ENCODE measurements at places on chromosomes 3 and 15.

- no peak for DNase-seq
Measured at GRCh38 chr15:28994142-28994830, 108.5 kb downstream of the APBA2 start.

DNA sequence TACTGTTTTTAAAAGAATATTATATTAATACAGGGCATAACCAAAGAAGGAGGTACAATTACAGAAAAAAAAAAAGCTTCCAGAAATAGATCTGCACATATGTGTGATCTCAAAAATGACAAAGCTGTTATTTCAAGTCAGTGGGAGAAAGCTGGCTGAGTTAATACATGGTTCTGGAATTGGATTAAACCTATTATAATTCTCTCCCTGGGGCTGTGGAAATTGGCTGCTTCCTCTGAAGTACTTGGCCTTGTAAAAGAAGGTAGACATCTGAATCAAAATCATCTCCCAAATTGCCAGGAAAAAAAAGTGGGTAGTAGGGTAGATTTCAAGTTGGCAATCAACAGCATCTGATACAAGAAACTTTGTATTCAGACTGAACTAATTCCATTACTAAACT lies 723.9 kb upstream of the ALCAM start:
- DNase-seq = no peak

- DNase-seq = no peak
Measured at GRCh38 chr3:169627073-169627472, 36.4 kb downstream of the MECOM start.

GRCh38 chr3:68467465-68467864 lies 464.9 kb downstream of the TAFA4 start:
- no peak for DNase-seq

DNA sequence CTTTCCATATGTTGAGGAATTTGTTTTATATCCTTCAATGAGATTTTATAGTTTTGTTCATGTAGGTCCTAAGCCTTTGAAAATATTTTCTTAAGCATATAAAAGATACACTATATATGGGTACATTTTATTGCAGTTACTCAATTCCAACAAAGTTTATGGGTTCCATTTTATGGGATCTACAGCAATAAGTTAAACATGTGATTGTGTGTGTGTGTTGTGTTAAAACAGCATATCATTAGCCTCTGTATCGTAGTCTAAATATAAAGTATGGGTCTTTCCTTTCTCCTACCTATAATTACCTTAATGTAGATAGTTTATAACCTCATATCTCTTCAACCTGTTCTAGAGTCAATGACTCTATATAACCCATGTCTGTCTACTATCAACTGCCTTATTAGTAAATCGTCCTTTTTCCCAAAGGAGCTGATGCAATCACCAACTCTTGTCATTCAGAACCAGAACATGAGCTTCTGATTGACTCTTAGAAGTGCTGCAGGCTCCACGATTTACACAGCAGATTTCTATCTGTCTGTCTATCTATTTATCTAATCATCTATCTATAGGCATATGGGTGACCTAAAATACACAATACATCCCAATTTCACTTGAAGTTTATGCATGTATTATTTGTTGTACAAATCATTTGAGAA lies 512.6 kb upstream of the CBLB start:
- DNase-seq = no peak

- no peak for DNase-seq
Measured at GRCh38 chr15:62799037-62799436, 243.5 kb upstream of the TPM1 start.

DNA sequence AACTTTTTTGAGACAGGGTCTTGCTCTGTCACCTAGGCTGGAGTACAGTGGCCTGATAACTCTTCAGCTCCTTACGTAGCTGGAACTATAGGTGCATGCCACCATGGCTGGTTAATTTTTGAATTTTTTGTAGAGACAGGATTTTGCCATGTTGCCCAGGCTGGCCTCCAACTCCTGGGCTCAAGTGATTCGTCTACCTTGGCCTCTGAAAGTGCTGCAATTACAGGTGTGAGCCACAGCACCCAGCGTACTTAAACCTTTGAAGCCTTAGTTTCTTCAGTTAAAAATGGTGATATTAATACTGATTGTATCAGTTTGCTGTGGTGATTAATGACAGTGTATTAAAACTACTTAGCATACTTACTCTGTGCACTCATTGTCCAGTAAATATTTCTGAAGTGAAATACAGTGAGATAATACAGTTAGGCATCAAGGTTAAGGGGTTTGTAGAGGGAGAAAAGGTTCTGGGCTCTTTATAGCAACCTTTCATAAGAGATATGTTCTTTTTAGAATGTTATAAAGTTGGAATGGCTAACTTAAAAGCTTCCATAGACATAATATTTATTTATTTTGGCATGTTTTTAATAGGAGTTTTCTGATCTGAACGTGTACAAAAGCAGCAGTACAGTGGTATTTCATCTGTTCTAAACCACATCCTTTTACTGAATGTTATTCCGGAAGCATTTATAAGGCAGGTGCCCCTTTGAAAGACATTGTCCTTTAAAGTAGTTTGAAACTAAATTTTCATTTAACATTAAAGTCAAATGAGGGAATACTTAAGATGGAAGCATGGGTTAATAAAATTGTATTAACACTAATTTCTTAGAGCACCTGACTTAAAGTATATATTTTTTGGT lies 23.6 kb downstream of the NCK1 start:
- no peak for DNase-seq

DNA sequence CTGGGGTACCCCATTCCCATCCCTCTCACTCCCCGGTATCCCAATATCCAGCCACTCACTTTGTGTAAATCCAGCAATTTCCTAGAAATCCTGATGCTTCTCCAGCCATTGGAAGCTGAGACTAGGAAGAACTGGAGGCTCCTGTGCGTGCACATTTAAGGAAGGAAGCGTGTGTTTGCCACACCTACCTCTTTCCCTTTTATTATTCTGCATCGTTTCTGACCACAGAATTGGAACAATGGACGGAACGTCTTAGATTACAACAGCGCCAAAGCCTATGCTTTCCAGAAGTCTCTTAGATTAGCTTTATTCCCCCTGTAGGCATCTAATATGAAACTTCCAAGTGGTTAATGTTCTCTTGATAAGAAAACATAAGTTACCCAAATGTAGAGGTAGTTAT lies 234.8 kb upstream of the TRIM42 start:
- DNase-seq = no peak

DNA sequence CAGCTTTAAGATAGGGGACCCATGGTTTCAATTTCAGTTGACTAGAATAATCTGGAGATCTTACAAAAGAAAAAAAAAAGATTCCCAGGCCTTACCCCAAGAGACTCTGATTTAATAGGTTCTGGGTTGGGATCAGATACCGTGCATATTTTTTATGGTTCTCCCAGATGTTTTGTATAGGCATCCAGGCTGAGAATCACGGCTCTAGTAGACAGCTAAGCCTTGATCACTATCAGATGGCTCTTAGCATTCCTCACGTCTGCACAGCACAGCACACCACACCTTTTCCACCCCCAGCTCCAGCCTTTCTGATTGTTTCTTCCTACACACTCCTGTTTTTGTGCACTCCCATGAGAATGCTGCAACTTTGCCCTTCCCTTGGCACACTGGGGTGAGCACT lies 40.8 kb downstream of the TMEM45A start:
- no peak for DNase-seq

DNA sequence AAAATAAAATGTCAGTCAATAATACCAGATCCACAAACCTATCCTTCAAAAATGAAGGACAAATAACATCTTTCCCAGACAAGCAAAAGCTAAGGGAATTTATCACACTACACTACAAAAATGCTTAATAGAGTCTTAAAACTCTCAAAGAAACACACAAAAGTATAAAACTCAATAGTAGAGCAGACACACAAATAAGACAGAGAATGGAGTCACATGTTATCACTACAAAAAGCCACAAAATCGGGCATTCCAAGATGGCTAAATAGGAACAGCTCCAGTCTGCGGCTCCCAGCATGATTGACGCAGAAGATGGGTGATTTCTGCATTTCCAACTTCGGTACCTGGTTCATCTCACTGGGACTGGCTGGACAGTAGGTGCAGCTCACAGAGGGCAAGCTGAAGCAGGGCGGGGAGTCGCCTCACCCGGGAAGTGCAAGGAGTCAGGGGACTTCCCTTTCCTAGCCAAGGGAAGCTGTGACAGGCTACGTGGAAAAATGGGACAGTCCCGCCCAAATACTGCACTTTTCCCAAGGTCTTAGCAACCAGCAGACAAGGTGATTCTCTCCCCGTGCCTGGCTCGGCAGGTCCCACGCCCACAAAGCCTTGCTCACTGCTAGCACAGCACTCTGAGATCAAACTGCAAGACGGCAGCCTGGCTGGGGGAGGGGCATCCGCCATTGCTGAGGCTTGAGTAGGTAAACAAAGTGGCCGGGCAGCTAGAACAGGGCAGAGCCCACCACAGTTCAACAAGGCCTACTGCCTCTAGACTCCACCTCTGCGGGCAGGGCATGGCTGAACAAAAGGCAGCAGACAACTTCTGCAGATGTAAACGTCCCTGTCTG lies 46.3 kb downstream of the SENP7 start:
- DNase-seq = no peak

GRCh38 chr15:28904003-28904402 lies 18.2 kb downstream of the APBA2 start:
- DNase-seq = no peak

- DNase-seq = peak; percentile 8
Measured at GRCh38 chr3:192122832-192123594, 604.3 kb downstream of the FGF12 start.

GRCh38 chr3:141012571-141012970 lies 38.6 kb upstream of the SPSB4 start:
- DNase-seq = no peak

- DNase-seq = peak; percentile 5
Measured at GRCh38 chr3:22734207-22734606, 468.9 kb upstream of the UBE2E2 start.

DNA sequence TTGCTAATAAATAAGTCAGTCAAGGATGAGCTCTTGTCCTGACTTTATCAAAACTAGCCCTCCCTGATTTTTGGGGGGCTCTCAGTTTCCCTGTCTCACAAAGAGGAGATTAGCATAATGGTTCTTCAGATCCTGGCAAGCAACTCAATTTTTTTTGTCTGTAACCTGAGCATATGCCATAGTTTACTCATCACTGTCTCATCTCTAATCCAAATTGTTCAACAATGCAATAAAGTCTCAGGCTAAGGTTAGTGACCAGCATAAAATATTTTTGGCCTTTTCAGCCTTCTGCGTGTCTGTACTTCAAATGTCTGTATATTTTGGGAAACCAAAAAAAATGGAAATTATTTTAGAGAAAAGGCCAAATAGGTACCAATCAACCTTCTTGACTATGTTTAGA lies 465.6 kb upstream of the TPRG1 start:
- no peak for DNase-seq

GRCh38 chr15:80480909-80481308 lies 76.7 kb downstream of the ARNT2 start:
- no peak for DNase-seq

DNA sequence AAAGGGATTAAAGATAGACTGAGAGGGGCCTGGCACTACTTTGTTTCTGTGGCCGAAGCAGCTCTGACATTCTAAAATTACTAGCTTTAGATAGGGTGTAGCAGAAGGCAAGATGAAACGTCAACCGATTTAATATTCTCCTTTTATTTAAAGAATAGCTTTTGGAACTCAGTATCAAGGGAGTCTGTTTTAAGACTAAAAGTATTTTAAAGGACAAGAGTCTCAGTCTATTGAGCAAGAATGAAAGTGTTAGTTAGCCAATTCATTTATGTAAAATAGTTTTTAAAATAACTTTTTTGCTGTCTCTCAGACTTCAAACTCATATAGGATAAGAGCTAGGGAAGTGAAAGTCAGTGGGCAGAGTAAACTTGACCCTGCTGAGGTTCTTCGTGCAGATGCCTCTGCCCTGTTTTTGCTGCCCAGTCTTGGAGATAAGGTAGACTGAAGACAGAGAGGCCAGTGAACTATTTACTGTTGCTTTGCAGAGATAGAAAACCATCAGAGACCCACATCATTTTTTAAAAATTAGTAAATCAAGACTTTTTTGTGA lies 1090.9 kb downstream of the ROBO2 start:
- DNase-seq = no peak

GRCh38 chr15:33089878-33090757 lies 104.4 kb downstream of the FMN1 start:
- DNase-seq = no peak

- DNase-seq = no peak
Measured at GRCh38 chr15:31326875-31327668, 437 bp downstream of the KLF13 start.

DNA sequence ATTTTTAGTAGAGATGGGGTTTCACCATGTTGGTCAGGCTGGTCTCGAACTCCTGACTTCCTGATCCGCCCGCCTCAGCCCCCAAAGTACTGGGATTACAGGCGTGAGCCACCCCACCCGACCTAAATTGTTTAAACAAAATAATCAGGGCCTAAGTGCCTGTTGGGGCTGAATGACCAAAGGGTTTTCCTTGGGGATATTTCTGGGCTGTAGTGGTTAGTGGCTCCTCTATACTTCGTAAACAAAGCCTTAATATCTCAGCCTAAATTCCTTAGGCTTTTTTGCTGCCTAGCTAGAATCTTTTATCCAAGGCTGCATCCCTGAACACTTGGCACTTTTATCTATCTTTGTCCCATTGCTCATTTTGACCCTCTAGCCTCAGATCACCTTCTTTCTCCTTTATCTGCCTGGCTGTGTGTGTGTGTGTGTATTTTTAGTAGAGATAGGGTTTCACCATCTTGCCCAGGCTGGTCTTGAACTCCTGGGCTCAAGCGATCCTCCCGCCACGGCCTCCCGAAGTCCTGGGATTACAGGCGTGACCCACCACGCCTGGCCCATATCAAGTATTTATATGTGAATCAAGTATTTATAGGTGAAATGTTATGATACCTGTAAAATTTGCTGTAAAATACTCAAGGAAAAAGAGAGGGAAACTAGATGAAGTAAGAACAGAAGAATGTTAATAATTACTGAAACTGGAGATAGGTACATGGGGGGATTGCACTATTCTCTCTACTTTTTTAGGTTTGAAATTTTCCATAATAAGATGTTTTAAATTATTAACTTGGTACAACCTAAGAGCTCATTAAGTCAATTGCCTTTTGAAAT lies 1.8 kb downstream of the NUSAP1 start:
- no peak for DNase-seq

- no peak for DNase-seq
Measured at GRCh38 chr3:127534564-127534963, 56.0 kb downstream of the TPRA1 start.

- no peak for DNase-seq
Measured at GRCh38 chr3:119025171-119025795, 9.4 kb downstream of the IGSF11 start.

GRCh38 chr3:32498252-32498651 lies 4.4 kb downstream of the CMTM6 start:
- no peak for DNase-seq

GRCh38 chr3:152724270-152724669 lies 110.7 kb upstream of the P2RY1 start:
- DNase-seq = no peak

DNA sequence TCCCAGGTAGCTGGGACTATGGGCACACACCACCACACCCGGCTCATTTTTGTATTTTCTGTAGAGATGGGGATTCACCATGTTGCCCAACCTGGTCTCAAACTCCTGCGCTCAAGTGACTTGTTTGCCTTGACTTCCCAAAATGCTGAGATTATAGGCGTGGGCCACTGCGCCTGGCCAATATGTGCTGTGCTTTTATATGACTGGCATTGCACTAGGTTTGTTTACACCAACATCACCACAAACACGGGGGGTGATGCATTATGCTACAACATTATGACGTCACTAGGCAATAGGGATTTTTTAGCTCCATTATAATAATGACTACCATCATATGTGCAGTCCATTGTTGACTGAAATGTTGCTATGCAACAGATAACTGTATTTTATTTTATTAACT lies 6.9 kb downstream of the APH1B start:
- no peak for DNase-seq
